ENCODE measurements at places on chromosomes 5 and 9.

- no peak for DNase-seq
These were observed 149.5 kb downstream of the CRB2 start for GRCh38 chr9:123505496-123505895.

DNA sequence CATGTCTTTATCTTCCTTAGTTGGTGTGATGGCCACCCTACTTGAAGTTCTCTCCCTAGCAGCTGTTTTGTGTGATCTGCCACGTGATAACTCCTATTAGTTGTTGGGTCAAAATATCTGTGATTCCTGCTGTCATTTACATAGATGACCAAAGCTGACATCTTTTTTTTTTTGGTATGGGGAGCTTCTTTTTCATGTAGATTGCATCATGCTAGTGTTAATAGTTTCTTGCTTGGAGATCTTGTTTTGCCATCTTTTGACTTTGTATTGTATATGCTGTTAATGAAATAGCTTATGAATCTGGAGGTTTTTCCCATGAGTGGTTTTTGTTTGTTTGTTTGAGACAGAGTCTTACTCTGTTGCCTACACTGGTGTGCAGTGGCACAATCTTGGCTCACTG, 243.8 kb downstream of the KDM4C start:
- no peak for DNase-seq

GRCh38 chr5:54778783-54779182, 206.6 kb downstream of the ESM1 start:
- no peak for DNase-seq

- no peak for DNase-seq
These were observed 24.5 kb downstream of the GADD45G start for GRCh38 chr9:89629081-89629976.

DNA sequence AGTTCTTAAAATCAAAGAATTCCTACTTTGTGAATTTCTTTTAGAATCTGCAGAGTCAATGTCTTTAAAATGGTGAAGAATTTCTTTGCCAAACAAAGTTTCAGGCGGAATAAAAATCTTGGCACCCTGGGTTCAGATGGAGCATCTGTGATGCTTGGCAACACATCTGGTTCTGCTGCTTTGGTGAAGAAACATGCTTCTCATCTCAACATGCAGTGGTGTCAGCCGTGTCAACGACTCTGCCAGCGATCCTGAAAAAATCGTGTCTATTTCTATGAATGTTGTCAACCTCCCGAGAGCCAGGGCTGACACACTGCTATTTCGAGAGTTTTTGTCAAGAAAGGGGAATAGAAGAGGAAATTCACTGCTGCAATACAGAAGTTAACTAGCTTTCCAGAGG, 151.5 kb downstream of the SLF1 start:
- no peak for DNase-seq

GRCh38 chr5:158840193-158840592, 259.5 kb downstream of the EBF1 start:
- DNase-seq = no peak
